ENCODE measurements at places on chromosomes 3 and 15.

GRCh38 chr15:79674124-79674465 lies 222.7 kb downstream of the MTHFS start:
- no peak for DNase-seq

DNA sequence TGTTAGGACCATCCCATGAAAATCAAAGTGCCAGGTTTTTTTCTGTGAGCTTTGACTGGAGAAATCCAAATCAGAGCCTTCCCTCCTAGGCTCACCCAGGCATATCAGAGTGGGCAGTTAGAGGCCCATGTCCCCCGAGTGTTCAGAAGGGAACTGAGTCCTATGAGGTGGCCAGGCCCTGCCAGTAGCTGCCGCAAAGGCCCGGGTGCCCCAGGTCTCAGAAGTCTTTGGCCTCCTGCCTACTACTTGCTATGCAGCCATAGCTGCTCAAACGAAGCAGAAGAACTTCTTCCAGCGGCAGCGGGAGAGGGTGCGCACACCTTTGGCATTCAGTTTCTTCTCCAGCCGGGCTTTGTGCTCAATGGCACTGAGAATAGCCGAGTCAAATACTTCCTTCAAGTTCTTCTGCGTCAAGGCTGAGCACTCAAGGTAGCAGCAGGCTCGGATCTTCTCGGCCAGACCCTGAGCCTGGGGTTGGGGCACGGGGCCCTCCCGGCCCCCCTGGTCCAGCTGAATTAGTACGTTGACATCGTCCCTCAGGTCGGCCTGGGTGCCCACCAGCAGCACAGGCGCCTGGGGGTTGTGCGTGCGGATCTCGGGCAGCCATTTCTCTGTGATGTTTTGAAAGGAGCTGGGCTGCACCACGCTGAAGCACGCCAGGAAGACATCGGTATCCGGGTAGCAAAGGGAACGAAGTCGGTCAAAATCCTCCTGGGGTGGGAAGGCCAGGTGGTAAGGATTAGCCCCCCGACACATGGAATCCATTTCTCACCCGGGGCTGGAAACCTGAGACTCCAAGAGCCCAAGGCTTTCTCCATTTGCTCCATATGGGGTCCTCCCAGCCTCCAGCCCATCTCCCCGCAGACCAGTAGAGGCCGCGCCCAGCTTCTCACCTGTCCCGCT lies 992 bp downstream of the RHOV start:
- DNase-seq = no peak

DNA sequence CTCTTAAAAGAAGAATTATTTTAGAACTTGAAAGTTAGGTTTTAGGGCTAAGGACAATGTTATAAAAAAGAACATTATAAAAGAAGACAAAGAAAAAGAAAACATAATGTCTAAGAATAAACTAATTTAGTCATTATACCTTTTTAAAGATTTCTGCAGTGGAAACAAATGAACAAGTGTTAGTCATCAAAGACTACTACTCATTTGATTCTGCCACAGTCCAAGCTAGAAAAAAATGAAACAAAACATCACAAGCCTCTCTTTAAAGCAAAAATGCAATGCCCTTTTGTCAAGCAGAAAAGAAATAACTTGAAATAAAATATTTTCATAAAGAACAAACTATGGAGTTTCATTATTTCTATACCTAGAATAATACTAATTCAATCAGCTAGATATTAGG lies 102.0 kb downstream of the TBC1D5 start:
- DNase-seq = peak; percentile 49

GRCh38 chr3:141100531-141101320 lies 49.6 kb downstream of the SPSB4 start:
- no peak for DNase-seq

DNA sequence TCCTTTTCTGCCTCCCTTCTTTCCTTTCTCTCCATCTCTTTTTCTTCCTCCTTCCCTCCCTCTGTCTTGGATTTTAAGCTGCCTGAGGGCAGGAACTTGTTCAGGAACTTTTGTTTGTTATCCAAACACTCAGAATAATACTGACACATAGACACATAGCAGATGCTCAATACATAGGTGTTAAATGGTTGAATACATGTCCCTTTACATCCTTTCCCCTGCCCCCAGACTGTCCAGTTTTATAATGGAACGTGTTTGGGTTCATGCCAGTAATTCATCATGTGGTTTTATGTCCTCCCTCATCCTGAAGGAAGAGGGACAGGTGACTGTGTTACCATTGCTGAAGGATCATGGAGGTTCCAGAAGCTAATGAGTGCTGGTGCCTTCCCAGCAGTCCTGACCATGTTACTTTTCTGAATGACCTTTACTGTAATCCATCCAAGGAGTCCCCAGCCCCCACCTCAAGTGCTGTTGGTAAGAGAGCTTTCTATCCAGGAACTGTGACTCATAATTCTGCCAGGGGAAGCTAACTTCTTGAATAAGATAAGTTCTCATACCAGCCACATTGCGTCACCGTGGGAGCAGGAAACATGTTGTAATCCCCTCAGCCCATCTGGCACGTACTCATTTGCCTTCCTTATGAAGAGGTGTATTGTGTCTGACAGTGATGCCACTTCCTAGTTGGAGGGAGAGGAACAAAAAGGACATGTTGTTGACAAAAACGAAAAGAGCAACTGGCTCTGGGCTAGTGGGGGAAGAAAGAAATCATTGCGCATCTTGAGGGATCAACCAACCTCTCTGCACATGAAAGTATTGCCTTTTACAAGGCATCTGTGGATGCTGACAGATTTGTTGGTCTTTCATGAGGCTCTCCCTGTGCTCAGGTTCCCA lies 52.4 kb downstream of the IL1RAP start:
- DNase-seq = peak; percentile 100

DNA sequence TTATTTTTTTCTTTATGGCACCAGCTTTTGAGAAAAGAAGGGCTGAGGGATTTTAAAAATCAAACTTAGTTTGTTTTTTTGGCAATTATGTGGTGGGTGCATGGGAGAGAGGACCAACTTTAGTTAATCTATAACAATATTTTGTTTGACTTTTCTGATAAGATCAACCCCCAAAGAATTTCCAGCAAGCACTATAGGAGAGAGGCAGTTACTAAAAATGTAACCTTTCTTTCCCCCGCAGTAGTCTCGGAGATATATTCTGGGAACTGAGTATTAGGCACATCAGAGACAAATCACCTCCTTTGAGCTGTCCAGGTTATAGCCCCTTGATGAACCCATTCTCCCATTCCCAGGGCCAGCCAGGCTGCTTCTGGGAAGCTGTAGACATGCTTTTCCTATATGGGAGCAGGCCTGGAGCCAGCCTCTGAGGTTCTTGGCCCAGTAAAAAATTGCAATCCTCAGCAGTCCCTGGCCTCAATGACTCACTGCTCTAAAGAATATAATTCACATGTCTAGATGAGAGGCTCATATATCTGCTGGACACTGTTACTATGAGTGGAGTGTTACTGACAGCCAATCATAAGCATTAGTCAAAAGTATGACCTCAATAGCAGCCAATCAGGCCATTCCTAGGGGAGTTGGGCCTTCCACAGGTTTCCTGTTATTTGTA lies 138.3 kb upstream of the AGBL1 start:
- peak; percentile 1 for DNase-seq

- no peak for DNase-seq
Observed at GRCh38 chr3:13062647-13063046, 10.6 kb downstream of the IQSEC1 start.

DNA sequence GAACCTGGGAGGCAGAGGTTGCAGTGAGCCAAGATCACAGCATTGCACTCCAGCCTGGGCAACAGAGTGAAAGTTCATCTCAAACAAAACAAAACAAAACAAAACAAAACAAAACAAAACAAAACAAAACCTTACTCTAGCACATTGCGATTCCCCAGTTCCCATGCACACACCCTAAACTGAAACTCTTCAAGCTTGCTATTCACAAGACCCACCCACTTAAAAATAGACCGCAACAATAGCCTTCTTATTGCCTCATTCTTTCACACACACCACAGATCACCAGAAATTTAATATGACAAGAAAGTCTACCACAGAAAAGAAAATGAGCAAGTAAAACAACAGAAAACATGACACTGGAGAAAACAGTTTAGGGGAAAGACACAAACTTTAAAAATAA lies 598.4 kb downstream of the FHIT start:
- DNase-seq = no peak

GRCh38 chr15:25987638-25988037 lies 124.5 kb upstream of the ATP10A start:
- DNase-seq = no peak

DNA sequence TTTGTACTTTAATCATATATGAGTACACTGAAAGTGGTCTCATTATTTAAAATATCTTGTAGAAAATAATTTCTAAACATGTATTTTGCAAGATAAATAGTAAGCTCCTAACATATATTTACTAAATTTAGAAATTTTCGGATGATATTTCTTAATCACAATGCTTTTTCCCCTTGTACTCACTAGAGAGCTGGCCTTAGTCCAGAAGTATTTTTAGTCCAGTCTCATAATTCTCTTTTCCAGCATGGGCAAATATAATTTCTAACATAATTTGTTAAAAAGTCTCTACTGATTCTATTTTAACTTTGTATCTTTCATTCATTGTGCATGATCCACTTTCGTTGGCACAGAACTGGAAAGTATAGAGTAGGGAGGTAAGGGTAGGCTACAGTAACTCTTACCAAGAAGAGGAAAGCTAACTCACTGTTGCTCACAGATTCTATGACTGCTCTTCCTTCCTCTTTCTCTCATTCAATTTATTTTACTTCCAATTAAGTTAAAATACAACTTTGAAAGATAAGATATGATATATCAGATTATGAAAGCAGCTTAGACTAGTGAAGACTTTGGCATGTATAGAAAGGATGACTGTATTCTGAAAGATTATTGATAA lies 39.3 kb downstream of the FGF7 start:
- DNase-seq = no peak

DNA sequence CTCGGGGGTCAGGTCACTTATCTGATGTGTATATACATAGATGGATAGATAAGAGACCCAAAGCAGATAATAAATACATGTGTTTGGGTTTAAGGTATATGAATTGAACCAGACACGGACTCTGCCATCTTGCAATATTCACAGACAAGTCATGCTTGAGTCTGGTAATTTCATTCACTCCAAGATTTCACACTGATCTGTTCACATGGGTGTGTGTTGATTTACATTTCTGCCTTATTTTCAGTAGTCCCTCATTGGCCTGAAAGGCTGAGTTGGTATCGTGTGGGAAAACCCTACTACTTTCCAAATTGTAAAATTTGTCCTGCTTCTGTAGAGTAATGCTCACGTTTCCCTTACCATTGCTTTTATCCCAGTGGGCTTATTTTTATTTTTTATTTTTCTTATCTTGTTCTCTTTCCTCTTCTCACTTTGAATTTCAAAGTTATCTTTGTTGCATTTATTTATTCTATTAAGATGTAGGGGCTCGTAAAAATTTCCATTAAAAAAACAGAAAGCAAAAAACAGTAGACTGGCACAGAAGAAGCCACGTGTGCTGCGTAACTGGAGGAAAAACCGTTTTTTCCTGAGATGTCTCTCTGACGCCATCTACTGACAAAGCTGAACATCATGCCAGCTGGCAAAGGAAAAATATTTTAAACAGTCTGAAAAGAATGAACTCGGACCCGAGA lies 10.8 kb upstream of the MFSD1 start:
- DNase-seq = peak; percentile 82

DNA sequence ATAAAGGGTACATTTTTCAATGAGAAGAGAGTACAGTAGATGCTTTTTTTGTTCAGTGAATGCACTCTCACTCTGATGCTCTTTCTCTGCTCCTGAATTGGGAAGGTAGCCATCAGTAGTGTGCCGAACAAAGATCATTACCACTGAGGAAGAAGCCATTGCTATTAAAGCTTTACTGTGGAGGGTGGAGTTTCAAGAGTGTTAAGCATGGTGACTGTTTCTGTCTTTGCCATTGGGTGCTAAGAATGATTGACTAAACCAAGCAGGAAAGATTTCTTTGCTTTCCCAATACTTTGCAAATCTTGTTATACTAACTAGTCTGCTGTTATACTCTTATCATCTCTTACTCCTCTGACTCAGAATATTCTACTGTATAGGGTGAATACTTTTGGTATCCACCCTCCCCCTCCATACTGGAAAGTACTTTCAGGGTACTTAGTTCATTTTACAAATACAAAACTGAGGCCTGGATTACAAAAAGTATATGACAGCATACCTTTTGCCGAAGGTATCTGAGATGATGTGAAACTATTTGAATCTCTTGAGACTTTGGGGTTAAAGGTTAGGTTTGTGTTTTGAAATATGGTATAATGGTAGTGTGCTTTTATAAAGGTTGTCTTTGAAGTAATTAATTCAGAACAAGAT lies 1.7 kb downstream of the RAB11A start:
- DNase-seq = peak; percentile 72

DNA sequence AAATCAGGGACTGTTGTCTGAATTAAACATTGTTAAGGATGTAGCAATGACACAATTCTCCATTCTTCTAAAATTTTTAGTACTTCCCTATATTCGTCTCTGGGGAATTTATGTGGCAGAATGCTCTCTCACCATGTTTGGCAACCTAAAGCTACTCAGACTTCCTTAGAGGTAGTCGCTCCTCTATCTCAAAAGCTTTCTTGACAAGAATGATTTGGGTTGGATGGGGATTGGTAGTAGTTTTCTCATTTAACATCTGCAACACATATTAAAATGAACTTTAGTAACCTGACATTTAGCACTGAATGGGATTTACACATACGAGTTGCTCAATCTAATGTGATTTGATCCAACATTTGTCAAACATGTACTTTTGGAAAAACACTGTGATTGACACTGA lies 233.3 kb downstream of the RBMS3 start:
- DNase-seq = peak; percentile 61

GRCh38 chr3:20071175-20071574 lies 30.9 kb downstream of the KAT2B start:
- no peak for DNase-seq

DNA sequence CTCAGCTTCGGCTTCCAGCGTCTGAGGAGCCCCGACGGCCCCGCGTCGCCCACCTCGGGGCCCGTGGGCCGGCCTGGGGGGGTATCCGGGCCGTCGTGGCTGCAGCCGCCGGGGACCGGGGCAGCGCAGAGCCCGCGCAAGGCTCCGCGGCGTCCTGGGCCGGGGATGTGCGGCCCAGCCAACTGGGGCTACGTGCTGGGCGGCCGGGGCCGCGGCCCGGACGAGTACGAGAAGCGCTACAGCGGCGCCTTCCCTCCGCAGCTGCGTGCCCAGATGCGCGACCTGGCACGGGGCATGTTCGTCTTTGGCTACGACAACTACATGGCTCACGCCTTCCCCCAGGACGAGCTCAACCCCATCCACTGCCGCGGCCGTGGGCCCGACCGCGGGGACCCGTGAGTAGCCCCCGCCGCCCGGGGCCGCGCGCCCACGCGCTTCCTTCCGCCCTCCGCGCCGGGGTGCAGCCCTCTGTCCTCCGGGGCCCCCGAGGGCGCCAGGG lies 462 bp downstream of the EDEM1 start:
- peak; percentile 20 for DNase-seq

GRCh38 chr15:68543165-68544008 lies 35.4 kb upstream of the CORO2B start:
- peak; percentile 88 for DNase-seq

DNA sequence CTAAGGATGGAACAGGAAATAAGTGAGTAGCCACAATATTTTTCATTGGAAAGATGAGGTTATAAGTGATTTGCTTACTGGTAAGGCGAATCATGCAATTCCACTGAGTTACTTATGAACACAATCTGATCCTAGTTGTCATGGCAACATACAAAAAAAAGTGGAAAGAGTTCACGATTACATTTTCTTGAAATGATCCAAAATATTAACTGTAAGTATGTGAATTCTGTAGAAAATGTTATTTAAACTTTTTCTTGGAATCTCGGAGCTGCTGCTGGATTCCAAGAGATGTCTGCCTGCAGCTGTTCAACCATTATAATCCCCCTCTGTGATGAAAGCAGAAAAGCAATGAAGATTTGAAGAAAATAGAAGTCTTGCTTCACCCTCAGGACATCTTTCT lies 120.5 kb downstream of the KBTBD8 start:
- no peak for DNase-seq

- peak; percentile 19 for DNase-seq
Observed at GRCh38 chr15:69807721-69808120, 290.0 kb downstream of the TLE3 start.
